LHCN-M2 (cell line): ENCODE measurements at places on chromosomes 1 and 21.

- no peak for DNase-seq
Observed at GRCh38 chr1:33849211-33849610, 14.7 kb upstream of the HMGB4 start.

GRCh38 chr1:95176861-95177260 lies 57.1 kb upstream of the RWDD3 start:
- DNase-seq: no peak

DNA sequence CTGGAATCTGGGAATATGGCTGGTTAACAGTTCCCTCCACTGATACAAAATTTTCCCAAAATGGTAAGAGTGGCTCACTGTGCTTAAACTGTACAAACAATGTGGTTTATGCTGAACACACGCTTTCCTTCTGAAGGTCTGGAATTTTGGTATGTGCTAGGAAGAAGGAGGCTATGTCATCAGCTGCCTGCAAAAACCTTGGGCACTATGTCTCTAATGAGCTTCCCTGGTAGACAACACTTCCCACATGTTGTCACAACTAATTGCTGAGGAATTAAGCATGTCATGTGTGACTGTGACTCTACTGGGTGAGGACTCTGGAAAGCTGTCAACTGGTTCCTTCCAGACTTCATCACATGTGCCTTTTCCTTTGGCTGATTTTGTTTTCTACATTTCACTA lies 29.2 kb downstream of the IPP start:
- peak; percentile 61 for DNase-seq

GRCh38 chr1:112906150-112906698 lies 49.8 kb downstream of the SLC16A1 start:
- peak; percentile 8 for DNase-seq
